ENCODE measurements at places on chromosomes 12 and 14. TPM values are rescaled to one million over a fixed set of nuclear protein-coding genes. Genes with fewer than 3 reads are reported as not detected.

ZNF410 gene
- 65.5 TPM for polyA plus RNA-seq

RNF34 gene
- 52.5 TPM for polyA plus RNA-seq

STXBP6 gene
- 9.8 TPM for polyA plus RNA-seq

TAS2R7 gene
- polyA plus RNA-seq, result not detected

PTPN6 gene
- polyA plus RNA-seq, result 21.9 TPM

DAO gene
- 0.58 TPM for polyA plus RNA-seq

LYZ gene
- polyA plus RNA-seq, result 19.5 TPM

KRT7 gene
- 56.5 TPM for polyA plus RNA-seq

BLTP3B gene
- polyA plus RNA-seq, result 25.9 TPM

PPP1R1A gene
- polyA plus RNA-seq, result 52.6 TPM

ZBTB25 gene
- 14.6 TPM for polyA plus RNA-seq

TSFM gene
- 46.3 TPM for polyA plus RNA-seq

P2RX2 gene
- 1.7 TPM for polyA plus RNA-seq

ALDH6A1 gene
- 144 TPM for polyA plus RNA-seq

OR4E2 gene
- 0.05 TPM for polyA plus RNA-seq

LRRC43 gene
- 6.8 TPM for polyA plus RNA-seq

HOXC12 gene
- not detected for polyA plus RNA-seq

PRR4 gene
- 10.7 TPM for polyA plus RNA-seq

GPR65 gene
- 0.50 TPM for polyA plus RNA-seq

SNAPC1 gene
- 12.4 TPM for polyA plus RNA-seq

SVOP gene
- polyA plus RNA-seq, result 0.10 TPM

SLC39A5 gene
- 51.0 TPM for polyA plus RNA-seq

ESR2 gene
- polyA plus RNA-seq, result 2.0 TPM

EMP1 gene
- polyA plus RNA-seq, result 97.8 TPM

PRH2 gene
- polyA plus RNA-seq, result 0.50 TPM

AHNAK2 gene
- 2.2 TPM for polyA plus RNA-seq

CARMIL3 gene
- polyA plus RNA-seq, result 2.4 TPM

DACT1 gene
- 33.3 TPM for polyA plus RNA-seq

IQSEC3 gene
- polyA plus RNA-seq, result 10.8 TPM

SIX1 gene
- polyA plus RNA-seq, result 10.9 TPM

CLEC1B gene
- 0.43 TPM for polyA plus RNA-seq

HOTAIR gene
- polyA plus RNA-seq, result 2.2 TPM

FGF6 gene
- not detected for polyA plus RNA-seq

PAPLN gene
- polyA plus RNA-seq, result 38.4 TPM

CLEC4D gene
- polyA plus RNA-seq, result 0.43 TPM

LGR5 gene
- polyA plus RNA-seq, result 23.1 TPM

ALX1 gene
- 26.5 TPM for polyA plus RNA-seq

EGLN3 gene
- 19.8 TPM for polyA plus RNA-seq

PDZRN4 gene
- 6.6 TPM for polyA plus RNA-seq

KRT4 gene
- 0.47 TPM for polyA plus RNA-seq

FOXG1 gene
- 0.03 TPM for polyA plus RNA-seq

CLEC4E gene
- polyA plus RNA-seq, result 1.8 TPM

ALDH2 gene
- 91.9 TPM for polyA plus RNA-seq

TMEM253 gene
- 1.3 TPM for polyA plus RNA-seq

CD27 gene
- 1.2 TPM for polyA plus RNA-seq

GUCY2C gene
- 1.1 TPM for polyA plus RNA-seq

ALG10B gene
- polyA plus RNA-seq, result 15.7 TPM

PLA2G1B gene
- polyA plus RNA-seq, result 0.27 TPM

FAIM2 gene
- 3.5 TPM for polyA plus RNA-seq

HOXC9 gene
- 25.2 TPM for polyA plus RNA-seq

SOAT2 gene
- polyA plus RNA-seq, result 1.6 TPM

SLC17A8 gene
- 0.35 TPM for polyA plus RNA-seq

SYCP3 gene
- 1.2 TPM for polyA plus RNA-seq

CEBPE gene
- polyA plus RNA-seq, result 0.08 TPM

SERPINA9 gene
- polyA plus RNA-seq, result not detected

DHRS1 gene
- polyA plus RNA-seq, result 48.9 TPM

ERG28 gene
- 31.5 TPM for polyA plus RNA-seq

DEGS2 gene
- polyA plus RNA-seq, result 5.3 TPM

Measured in left kidney (tissue), 8 donors.